ENCODE measurements at places on chromosomes 2 and 18.

- DNase-seq: no peak
Measured at GRCh38 chr2:98350411-98350810, 4.2 kb downstream of the CNGA3 start.

GRCh38 chr2:121577381-121577780, 46.7 kb downstream of the RNU4ATAC start:
- no peak for DNase-seq

DNA sequence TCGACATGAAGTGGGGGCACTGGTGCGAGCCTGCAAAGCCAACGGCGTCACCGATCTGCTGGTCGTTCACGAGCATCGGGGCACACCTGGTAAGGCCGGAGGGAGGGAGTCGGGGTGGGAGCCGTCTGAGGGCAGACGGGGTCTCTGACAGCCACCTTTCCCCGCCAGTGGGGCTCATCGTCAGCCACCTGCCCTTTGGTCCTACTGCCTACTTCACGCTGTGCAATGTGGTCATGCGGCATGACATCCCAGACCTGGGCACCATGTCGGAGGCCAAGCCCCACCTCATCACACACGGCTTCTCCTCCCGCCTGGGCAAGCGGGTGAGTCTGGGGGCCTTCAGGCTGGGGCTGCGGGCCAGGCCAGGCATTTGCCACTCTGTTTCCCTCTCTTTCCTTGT, 2.9 kb downstream of the IMP4 start:
- DNase-seq: no peak

- no peak for DNase-seq
Measured at GRCh38 chr2:132374551-132374950, 42.1 kb upstream of the GPR39 start.

DNA sequence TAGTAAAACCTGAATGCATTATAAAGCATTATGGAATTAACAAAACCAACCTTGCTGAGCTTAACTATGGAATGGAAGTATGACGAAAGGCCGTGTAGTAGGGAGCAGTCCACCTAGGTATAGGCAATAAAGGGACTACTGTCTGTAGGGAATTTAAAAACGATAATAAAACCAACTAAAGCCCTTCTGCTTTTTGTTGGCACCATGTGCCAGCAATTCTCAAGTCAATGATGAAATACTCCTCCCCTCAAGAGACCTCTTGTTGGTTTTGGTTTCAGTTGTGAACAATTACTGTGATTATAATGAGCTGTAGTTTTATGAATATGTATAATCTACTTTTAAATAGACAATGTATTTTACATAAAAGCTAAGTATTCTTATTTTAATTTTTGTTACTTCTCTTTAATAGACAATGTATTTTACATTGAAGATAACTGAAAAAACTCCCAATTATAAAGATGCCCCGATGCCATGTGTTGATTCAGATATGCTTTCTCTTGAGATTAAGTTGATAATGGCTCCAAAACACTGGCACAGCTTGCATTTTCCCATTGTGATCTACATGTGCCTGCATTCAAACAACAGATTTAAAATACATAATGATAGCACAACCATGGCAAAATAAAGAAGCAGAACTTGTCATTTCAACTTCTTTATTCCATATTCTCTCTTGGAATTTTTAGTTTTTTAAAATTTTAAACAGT, 55.5 kb upstream of the ZDBF2 start:
- no peak for DNase-seq

- no peak for DNase-seq
Measured at GRCh38 chr2:172013396-172013795, 13.6 kb downstream of the METAP1D start.

GRCh38 chr2:110107092-110108079, 8.2 kb downstream of the MALL start:
- no peak for DNase-seq

GRCh38 chr18:75527848-75528685, 100.6 kb upstream of the SMIM21 start:
- no peak for DNase-seq

DNA sequence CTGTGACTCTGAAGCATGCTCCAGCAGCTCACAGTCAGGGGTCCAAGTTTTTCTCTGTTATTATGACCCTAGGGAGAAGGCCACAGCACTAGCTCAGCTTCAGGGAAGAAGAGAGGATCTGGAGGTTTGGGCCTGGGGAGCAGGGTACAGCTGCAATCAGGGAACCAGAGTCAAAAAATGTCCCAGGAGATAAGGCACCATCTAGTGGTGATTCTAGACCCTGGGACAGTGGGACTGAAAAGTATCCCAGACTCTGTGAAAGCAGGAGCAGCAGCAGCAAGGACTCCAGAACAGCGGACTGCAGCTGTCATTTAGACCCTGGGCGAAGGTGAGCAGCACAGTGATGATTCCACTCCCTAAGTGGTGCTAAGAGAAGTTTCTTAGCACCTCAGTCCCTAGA, 278.4 kb upstream of the DDX18 start:
- no peak for DNase-seq

- DNase-seq: no peak
Measured at GRCh38 chr2:241652142-241652541, 14.6 kb downstream of the ATG4B start.

Data from stimulated activated CD4-positive, alpha-beta T cell treated with anti-CD3 and anti-CD28 coated beads, Interleukin-2, amount 100 ng/mL, for 4 hours (primary cell).